Stimulated activated CD4-positive, alpha-beta T cell treated with anti-CD3 and anti-CD28 coated beads, Interleukin-15, amount 100 ng/mL, for 48 hours (primary cell): ENCODE measurements at places on chromosomes 1 and 21.
A peak's percentile ranks its signal among the peaks of the same experiment; 100 is the strongest.

GRCh38 chr1:18789246-18789645, 70.2 kb downstream of the TAS1R2 start:
- no peak for DNase-seq

- no peak for DNase-seq
Measured at GRCh38 chr1:118659646-118660045, 328.5 kb downstream of the TBX15 start.

DNA sequence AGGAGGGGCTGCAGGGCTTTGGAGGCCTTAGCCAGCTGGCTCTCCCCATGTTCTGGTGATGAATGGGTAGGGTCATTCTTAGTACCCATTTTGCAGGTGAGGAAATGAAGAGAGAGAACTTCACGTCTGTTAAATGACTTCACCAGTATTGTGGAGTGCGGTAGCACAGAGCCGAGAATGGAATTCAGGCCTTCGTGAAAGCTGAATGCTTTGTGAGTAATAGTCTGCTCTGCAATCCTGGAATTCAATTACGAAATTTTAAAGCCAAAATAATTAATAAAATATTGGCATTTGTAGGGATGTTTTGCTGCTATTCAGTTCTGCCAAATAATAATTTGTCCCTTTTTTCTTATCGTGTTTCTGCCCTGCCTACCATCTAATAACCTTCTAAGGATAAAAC, 197.7 kb downstream of the GREM2 start:
- DNase-seq = no peak

GRCh38 chr1:176183618-176184017, 23.5 kb downstream of the COP1 start:
- DNase-seq = no peak

- no peak for DNase-seq
Measured at GRCh38 chr21:43824333-43825241, 35.2 kb downstream of the RRP1 start.

- no peak for DNase-seq
Measured at GRCh38 chr1:19068639-19069276, 112.3 kb upstream of the IFFO2 start.

GRCh38 chr21:45821315-45821962, 160.1 kb upstream of the COL6A1 start:
- no peak for DNase-seq

- DNase-seq = no peak
Measured at GRCh38 chr1:67227196-67227595, 60.9 kb downstream of the IL23R start.

GRCh38 chr1:3504822-3505153, 50.3 kb downstream of the ARHGEF16 start:
- DNase-seq = no peak

DNA sequence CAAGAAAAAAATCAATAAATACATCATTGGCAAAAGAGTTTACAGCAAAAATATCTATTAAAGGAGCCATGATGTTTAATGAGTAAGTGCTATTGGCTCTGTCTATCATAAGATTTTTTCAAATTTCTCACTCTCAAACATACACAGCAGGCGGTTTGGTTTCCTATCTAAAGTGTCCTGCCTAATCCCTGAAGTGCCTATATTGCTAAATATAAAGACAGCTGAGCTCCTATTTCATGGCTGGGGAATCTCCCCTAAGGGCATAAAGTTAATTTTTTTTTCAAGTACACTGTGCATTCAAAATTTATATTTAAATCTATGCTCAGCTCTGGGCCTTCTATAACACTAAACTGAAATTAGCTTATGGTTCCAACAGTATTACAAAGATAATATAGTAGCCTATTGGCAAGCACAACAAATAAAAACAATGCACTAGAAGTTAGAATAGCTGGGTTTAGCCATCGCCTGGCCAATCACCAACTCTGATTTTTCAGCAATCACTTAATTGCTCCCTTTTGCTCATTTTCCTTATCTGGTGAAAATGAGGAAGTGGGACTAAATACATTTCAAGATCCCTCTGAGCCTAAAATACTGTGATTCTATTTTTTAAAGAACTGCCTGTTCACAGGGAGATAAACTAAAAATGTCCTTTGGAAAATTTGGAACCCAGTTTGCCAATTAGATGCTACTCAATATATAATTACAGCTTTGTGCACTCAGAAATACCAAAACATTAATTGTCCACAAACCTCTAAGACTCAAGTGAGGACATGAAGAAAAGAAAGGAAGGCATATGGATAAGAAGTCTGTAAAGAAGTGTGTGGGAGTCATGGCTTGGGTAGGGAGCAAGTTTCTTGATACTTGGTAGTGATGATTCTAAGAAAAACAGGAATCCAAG, 62.5 kb downstream of the WDR64 start:
- no peak for DNase-seq

- no peak for DNase-seq
Measured at GRCh38 chr1:210596641-210597040, 267.9 kb downstream of the HHAT start.

DNA sequence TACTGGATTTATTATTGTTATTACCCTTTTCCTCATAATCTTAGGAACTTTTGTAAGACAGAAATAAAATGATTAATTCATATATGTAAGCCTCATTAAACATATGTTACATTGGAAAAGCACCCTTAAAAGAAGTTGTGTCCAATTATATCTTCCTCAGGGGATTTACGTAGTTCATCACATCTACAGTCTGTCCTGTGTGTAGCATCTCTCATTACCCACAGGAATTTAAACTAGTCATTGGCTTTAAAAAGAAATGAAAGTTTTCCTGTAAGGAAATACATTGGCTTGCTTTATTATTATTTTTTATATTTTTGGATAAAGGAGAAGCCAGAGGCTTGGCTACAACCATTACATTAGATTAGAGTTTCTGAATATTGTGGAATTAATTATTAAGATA, 56.1 kb downstream of the SWT1 start:
- no peak for DNase-seq

- no peak for DNase-seq
Measured at GRCh38 chr21:31161157-31161556, 122.9 kb upstream of the KRTAP19-8 start.

GRCh38 chr1:52633291-52633754, 355 bp downstream of the SHISAL2A start:
- peak; percentile 22 for DNase-seq

DNA sequence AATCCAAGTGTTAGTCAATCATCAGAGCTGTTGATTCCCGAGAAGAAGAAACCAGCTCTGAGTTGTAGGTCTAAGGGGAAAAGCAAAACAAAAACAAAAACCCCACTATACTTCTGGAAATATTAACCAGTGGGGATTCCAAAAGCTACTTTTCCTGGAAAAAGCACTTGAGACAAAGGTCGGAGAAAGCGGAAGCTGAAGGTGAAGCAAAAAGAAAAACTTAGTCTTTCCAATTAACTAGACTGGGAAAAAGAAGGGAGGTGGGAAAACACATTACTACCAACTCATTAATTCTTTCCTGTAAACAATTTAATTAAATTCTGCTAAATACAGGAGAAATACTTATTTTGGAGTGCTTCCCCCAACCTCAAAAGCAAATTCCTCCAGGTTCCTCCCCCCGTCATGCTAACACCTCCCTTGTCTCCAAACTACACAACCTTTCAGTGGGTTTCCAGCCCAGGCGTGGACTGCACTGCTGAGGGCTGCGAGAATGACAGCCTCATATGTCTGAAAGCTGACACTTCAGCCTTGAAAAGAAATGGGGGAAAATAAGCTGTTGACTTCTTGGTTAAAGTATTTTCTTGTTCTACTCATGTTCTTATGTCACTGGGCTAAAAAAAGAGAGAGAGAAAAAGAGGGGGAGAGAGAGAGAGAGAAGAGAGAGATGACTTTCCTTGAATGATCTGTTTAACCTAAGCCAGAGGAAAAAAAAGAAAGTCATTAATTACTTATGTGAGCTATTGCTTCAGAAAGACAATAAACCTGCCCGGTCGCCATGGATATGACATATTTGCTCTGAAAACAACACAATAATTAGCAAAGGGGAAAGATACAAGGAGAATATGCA, 5.1 kb downstream of the CASZ1 start:
- no peak for DNase-seq

DNA sequence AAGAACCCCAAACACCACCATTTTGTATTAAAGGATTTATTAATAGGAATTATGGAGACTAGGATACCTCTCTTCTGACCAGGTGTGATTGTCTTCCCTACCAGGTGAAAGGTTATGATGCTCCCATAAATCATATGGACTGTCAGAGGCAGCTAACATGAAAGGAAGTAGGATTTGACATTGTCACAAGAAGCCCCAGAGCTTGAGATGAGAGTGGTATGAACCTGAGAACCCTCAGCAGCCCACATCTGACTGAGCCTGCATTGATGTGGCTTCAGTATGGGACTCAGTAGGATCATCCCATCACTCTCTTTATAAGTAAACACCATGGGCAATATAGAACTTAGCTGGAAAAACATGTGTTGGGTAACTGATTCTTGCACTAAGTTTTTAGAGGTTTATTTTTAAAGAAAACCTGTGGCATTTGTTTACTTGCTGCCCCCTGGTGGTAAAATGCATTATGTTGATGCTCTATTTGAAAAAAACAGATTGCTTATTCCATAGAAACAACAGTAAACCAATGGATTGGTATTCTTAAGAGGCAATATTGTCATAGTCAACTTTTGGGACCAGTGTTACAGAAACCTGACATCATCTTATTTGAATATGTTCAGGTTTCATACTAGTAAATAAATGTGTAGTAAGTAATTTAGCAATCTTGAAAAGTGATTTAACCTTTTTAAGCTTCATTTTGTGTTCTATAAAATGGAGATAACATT, 16.6 kb upstream of the CACYBP start:
- DNase-seq = peak; percentile 25

DNA sequence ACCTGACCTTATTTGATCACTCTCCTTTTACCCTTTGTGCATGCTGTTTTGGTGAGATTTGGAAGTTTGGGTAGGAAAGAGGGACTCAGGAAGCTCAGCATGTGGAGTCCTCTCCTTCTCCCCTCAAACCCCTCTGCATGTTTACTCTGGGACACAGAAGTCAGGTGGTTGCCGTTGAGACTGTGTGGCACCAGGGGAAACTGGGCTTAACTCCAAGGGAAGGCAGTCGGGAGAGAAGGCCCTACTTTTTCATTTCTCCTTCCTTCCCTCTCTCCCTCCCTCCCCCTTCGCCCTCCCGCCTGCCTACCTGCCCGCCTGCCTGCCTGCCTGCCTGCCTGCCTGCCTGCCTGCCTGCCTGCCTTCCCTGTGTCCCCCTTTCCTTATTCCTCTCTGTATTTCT, 34.8 kb upstream of the TTC22 start:
- DNase-seq = no peak

DNA sequence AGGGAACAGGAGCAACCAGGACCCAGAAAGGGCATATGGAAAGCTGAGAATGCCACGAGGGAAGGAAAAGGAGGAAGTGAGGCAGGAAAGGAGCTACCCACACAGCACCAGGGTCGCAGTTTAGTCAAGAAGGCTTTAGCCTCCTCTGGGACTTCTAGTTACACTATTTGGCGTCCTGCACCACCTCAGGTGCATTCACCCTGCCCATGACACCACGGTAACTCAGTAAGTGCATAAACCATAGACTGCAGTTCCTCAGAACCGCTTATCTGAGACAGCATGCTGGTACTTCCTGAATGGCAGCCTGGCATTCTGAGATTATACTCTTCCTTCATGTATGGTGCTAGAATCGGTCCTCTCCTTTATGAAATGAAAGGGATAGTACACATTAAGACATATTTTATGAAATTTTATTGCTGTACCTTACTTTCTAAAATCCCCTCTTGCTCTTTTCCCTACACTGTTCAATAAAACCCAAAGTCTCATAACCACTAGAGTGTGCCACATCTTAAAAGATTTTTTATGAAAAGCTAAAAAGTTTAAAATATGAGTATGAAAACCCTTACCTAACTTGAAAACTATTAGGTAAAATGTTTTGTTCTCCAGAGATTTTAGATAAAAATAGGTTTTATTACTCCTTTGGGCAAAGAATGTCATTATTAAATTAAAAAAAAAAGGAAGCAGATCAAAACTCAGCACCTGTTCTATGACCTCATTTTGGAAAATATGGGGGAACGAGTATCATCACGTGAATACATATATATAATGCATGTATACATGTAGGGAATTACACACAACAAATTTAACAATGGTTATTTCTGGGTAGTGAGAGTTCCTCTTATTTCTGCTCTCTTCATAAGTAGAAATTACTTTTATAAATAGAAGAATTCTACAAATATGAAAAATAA, 67.3 kb downstream of the VAV3 start:
- no peak for DNase-seq

DNA sequence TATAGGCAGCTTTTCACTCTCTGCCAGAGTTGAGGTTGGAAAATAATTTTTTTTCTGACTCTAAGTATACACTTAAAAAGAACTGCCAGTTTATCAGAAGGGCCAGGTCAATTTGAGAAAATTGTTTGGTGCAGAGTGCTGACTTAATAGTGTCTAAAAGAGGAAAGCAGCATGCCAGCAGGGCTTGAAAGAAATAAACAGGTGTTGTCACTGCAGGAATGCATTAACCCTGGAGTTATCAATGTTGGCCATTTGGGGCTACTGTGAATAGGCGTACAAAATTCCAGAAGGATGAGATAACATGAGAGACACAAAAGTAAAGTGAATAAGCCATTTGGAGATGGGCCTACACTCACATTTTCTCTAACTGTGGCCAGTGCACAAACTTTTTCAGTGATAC, 220.6 kb upstream of the PLD5 start:
- no peak for DNase-seq

DNA sequence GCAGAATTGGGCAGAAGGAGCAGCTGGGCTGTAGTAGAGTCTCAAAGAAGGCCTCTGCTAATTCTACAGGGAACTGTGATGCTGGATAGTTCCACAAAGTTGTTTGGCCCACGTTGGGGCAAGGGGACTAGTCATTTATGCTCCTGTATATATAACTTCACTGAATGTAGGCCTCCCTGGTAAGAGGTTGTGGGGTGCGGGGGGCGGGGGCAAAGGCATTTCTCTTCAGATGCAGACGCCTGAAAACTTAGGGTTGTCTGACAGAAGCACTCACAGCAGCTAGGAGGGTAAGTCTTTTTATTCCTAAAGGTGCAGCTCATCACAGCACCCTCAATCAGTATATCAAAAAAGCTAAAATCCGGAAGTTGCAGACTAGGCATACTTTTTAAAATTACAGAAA, 38.5 kb upstream of the DENND1B start:
- no peak for DNase-seq

- DNase-seq = no peak
Measured at GRCh38 chr1:19605967-19606366, 38.1 kb upstream of the NBL1 start.

DNA sequence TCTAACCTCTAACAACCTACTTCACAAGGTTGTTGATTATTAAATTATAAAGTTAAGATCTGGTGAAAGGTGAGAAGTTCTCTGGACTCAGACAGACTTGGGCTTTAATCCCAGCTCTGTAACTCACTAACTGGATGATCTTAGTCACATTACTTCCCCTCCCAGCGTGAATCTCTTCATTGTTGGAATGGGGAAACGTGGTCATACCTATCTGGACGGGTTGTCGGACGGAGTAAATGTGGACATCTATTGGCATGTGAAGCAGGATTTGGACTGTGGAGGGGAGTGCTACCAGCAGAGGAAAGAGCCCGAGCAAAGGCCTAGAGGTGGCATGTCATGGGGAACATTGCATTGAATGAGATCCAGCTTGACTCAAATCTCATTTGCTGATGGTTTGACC, 45.1 kb upstream of the RPL11 start:
- DNase-seq = no peak

- DNase-seq = no peak
Measured at GRCh38 chr1:44848456-44849181, 5.6 kb upstream of the PTCH2 start.
